ENCODE measurements at places on chromosomes 4 and X.

GRCh38 chrX:120302434-120302833 is 8.8 kb downstream of the TMEM255A start:
- no peak for DNase-seq

DNA sequence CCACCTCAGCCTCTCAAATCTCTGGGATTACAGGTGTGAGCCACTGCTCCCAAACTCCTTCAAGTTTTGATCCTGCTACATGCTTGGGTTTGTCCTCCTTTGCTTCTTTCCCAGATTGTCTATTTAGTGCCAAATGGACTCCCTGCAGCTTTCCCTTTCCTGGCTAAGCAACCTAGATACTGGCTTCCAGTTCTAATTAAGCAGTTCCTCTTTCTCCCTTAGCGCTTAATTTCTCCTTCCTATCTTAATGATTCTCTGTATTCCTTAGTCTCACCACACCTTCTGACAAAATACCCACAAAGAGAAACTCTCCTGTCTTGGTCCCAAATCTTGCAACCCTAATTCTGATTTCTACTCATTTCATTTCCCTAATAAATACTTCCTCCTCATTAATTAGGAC is 7.8 kb downstream of the RXFP1 start:
- DNase-seq = no peak

DNA sequence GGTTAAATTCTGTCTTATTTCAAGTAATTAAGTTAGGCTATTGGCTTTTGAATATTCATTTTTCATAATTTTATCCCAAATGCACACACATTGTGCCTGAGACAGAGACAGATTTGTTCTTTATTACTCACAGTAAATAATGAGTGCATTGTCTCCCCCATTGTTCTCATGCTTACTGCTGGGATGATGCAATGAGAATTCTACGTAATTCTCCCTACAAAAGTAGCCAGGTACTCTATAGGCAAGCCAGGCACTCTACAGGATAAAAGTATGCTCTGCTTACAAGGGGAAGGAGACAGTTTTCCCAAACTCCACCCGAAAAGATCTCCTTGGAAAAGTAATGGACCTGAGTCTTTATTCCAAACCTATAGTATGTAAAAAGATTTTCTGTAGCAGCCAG is 1890.7 kb upstream of the PCDH10 start:
- no peak for DNase-seq

GRCh38 chrX:153635788-153636668 is 11.0 kb upstream of the DUSP9 start:
- DNase-seq = no peak

DNA sequence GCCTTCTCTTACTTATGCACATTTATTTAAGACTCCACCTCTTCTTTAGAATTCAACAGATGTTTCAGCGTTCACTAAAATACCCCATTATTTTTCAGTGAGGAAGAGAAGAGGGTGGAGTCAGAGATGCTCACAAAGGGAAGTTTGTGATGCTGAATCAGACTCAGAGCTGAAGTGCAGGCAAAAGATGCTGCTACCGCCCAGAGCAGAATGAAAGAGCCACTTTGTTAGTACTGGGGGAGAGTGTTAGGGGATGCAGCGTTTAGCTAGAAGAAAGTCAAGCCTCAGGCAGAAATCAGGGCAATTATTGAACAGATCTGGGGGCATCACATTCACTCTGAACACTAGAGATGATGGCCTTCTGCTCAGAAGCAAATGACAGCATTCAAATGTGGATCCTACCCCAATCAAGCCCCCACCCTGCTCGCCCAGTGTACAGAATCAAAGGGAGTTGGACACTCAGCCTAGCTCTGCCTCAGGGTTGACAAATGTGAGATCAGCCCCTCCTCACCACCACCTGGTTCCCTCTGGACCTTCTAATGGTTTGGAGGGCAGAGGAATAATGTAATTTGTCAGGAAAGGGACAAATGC is 138.3 kb downstream of the UNC5C start:
- DNase-seq = no peak

DNA sequence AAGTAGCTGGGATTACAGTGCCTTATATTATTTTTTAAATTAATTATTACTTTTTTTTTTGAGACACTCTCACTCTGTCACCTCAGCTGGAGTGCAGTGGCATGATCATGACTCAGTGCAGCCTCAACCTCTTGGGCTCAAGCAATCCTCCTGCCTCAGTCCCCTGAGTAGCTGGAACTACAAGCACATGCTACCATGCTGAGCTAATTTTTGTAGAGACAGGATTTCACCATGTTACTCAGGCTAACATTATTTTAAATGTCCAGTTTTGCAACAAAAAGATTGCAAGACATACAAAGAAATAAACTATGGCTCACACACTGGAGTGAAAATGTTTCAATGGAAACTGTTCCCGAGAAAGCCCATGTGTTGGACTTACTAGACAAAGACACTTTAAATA is 59.2 kb downstream of the MND1 start:
- DNase-seq = no peak

GRCh38 chrX:136452614-136453013 is 35.1 kb upstream of the BRS3 start:
- no peak for DNase-seq

DNA sequence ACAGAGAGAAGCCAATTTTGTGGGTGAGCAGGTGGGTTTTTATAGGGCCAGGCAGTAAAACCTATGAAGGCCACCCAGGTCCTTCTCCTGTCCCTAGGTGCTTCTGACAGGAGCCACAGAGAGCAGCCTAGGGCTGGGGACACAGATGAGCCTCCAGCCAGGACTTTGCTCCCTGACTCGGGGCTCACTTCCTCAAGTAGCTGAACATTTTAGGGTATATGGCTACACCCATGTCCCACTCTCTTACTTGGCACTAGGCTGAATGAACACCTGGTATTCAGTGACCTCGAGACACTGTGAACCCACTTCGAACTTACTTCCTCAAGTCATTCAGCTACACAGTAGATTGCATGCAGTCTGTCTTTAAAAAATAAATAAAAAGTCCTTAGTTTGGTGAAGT is 217.3 kb downstream of the MID1IP1 start:
- DNase-seq = no peak

DNA sequence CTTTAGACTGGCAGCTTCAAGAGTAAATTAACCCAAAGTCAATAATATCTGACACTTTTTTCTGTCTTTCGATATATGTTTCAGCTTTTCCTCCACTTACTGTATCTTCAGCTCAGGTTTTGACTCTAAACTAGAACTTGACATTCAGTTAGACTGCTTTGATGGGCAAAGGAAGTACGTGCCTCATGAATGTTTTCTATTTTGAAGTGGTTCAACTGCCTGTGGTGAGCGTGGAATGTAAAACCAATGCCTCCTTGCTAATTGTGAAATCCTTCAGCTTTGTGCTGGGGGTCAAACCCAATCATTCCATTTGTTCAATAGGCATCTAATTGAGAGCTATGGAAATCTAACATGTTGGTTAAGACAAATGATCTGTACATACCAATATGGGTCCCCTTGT is 857.0 kb upstream of the HTR2C start:
- no peak for DNase-seq

Measured in GM04504 (cell line).